ENCODE measurements at places on chromosomes 7 and 10. TPM values are rescaled to one million over a fixed set of nuclear protein-coding genes. Genes with fewer than 3 reads are reported as not detected.

- peak; percentile 86 for DNase-seq
Observed at GRCh38 chr10:103645141-103646054, 151.9 kb downstream of the NEURL1 start.

DNA sequence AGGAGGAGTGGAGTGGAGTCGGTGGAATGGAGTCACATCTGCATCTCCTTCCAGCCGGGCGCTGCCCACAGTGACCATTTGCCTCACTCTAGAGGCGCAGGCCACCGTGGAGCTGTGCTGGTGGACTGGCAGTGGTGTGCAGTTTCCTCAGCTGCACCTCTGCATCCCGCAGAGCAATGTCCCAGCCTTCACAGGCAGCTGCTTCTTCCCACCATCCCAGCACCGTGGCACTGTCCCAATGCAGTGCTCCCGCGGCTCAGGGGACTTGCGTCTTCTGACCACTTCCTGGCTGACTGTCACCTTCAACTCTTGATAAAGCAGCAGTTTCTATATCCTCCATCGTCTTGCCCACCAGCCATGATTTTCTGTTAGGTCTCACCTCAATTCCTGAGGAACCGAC is 90.3 kb upstream of the SFMBT2 start:
- no peak for DNase-seq

Gene LRRC17
- 0.29 TPM for total RNA-seq

Gene RARRES2
- total RNA-seq, result 257 TPM

Gene SIRT1
- total RNA-seq, result 46.5 TPM

DNA sequence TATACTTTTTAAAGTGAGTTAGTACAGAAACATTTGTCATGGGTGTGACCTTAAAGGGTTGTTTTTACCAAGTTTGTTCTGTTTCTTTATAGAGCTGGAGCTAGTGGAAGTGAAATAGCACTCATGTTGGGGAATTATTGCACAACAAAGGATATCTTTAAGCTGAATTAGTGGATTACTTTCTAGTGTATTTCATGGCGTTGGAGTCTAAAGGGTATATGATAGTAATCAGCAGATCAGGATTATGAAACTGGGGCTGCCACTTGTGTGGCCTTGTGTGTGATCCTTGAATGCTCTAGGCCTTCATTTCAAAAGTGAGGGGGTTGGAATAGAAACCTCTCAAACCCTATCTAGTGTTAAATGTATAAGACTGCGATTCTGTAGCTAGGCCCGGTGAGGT is 123.6 kb downstream of the LYZL1 start:
- DNase-seq, result no peak

- no peak for DNase-seq
Observed at GRCh38 chr10:69222157-69223027, 2.3 kb downstream of the HKDC1 start.

DNA sequence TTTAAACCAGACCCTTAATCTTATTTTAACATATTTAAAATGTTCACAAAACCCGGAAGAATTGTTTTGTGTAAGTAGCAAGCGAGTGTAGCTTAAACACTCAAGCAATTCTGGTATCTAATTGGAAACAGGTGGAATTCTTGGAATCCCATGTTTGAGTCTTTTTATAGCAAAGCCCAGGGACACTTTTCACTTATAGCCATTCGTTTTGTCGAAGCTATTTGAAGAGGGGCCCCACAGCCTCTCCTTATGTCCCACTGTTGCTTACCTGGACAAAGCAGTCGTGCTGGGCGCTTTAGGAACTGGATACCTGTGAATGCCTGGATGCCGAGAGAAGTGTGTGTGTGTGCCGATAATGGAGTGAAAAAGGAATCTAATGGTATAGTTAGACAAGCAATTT is 3.3 kb downstream of the CUX1 start:
- no peak for DNase-seq

DNA sequence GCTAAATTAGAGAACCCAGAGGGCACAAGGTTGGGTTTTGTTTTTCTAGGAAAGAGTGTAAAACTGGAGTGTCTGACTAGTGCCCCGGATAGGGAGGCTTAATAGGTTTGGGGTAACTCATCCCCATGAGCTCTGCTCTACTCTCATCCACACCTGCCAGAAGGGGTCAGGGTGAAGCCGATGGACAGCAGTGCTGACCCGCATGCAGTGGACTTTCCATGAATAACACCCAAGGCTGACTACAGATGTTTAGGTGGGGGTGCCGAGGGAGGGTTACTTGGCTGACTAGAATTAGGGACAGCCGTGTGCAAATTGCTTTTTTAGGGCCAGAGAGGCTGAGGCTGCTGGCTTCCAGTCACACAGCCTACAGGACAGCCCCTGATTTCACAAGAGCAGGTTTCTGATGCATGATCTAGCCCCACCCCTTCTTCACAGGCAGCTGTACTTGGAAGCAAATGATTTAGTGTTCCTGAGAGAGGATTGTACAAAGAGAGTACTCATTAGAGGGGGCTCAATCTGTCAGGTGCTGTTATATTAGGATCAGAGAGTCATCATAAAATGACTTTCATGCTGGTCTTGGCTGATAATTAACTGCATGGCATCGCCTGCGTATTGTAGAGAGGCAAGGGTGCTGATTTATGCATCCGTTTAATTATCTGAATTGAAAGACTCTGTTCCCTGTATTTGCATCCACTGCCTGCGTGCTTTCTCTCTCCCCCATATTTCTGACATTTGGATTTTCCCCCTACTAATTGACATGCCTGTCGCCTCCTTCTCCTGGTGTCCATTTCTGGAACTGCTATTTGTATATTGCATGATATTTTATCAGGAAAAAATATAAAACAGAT is 9.5 kb downstream of the INHBA start:
- no peak for DNase-seq

GRCh38 chr10:86535132-86535882 is 13.7 kb upstream of the WAPL start:
- DNase-seq, result peak; percentile 27

- DNase-seq, result no peak
Observed at GRCh38 chr10:77905086-77905748, 21.3 kb downstream of the DLG5 start.

- no peak for DNase-seq
Observed at GRCh38 chr10:131570716-131571307, 259.3 kb upstream of the TCERG1L start.

- no peak for DNase-seq
Observed at GRCh38 chr10:80458263-80458625, 4.1 kb downstream of the TSPAN14 start.

- DNase-seq, result no peak
Observed at GRCh38 chr10:58704226-58704625, 191.6 kb downstream of the BICC1 start.

DNA sequence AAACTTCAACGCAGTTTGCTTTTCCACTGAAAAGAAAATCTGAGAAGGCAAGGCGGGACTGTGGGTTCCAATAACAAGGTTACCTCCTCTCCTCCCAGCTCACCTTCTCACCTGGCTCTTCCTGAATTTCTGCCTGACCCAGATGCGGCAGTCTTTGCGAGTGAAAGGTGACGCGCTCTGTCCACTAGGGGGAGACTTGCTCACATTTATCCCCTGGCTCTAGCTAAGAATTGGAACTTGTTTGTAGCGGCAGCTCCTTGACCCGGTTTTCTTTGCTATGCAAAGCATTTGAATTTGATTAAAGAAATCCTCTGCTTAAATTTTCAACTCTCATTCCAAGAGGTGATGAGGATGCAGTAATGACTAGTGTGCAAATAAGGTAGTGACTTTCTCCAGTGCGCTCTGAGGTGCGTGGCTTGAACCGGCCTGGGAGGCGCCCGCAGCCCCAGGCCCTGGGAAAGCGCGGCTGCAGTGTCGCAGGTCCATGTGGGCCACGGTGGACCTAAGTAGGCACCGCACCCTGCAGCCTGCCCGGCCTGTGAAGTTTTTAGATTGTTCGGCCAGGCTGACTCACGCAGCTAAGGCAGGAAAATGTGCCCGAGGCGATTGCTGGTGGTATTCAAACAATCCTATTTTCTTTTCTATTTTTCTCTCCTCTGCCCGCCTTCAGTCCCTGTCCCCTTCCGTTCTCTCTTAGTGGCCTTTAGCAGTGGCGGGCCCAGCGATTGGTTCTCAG is 336.9 kb upstream of the NPSR1 start:
- peak; percentile 22 for DNase-seq

DNA sequence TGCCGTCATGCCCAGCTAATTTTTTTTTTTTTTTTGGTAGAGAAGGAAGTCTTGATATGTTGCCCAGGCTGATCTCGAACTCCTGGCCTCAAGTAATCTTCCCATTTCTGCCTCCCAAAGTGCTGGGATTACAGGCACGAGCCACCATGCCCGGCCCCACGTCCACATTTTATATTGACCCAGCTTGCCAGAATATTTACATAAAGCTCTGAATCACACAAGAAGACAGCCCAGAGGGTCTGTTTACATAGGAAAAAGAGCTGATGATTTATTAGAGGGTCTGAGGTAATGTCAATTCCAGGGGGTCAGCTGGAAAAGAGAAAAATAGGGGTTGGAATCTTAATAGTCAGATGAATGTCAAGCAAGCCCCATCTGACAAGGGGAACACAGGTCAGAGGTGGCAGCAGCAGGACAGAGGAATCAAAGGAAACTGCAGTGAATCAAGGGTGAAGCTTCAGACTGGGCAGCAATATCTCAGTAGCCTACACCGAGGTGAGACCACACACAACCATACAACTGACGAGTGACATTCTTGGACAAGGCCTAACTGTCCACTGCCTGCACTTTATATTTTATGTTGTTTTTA is 15.8 kb upstream of the SLF2 start:
- DNase-seq, result no peak

Gene PRRT4
- not detected for total RNA-seq

- no peak for DNase-seq
Observed at GRCh38 chr7:94135180-94135579, 131.0 kb upstream of the BET1 start.

Gene LAMB1
- 221 TPM for total RNA-seq

Gene POP7
- 21.2 TPM for total RNA-seq

- DNase-seq, result no peak
Observed at GRCh38 chr7:79036356-79036755, 417.1 kb downstream of the MAGI2 start.

DNA sequence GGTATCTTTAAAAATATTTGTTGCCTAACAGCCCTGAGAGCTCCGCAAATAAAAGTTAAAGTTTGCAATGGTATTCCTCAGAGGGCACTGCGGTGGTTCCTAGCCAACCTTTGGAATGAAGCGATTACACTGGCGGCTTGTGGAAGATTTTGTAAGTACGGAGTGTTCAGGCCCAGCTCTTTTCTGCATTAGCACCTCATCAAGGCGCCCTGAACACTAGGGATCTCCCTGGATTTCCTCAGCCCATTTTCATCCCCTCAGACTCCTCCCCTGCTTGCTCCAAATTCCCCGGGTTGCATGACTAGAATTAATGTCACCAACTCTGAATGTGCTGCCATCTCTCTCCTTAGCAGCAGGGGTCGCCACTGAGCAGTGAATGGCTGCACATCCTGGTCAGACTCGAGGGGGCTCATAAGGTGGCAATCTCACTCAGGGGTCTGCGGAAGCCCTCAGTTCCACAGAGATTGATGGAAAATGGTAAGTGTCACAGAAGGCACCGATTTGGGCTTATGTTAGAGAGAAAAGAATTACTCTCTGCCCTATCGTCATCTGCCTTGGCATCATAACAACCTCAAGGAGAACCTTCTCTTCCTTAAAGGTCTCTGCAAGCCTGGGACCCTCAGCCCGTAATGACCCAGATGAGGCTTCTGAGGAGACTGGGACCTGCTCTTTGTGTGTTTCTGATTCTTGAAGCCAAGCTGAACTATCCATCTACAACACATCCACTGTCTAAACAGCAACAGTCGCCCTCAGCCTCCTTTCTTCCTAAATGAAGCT is 262.8 kb upstream of the AOAH start:
- DNase-seq, result peak; percentile 43

- DNase-seq, result no peak
Observed at GRCh38 chr7:151279868-151280267, 31.4 kb upstream of the SMARCD3 start.

- no peak for DNase-seq
Observed at GRCh38 chr7:134888141-134888740, 98.1 kb upstream of the AGBL3 start.

DNA sequence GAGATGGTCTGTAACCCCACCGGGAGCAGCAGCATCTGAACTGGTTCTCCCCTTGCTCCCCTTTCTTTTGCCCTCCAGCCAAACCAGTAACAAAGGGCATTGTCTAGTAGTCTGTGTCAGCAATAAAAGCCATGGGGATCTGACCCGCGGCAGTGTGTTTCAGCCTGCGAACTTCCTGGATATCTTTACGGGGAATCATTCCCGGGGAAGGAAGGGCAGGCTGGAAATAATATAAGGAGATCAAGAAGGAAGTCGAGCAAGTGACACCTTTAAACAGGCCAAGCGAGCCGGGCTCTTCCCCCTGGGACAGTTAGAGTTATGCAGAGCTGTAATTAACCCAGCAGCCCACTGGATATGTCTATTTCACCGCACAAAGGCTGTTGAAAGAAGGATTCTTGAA is 661.2 kb upstream of the GALNT17 start:
- no peak for DNase-seq

DNA sequence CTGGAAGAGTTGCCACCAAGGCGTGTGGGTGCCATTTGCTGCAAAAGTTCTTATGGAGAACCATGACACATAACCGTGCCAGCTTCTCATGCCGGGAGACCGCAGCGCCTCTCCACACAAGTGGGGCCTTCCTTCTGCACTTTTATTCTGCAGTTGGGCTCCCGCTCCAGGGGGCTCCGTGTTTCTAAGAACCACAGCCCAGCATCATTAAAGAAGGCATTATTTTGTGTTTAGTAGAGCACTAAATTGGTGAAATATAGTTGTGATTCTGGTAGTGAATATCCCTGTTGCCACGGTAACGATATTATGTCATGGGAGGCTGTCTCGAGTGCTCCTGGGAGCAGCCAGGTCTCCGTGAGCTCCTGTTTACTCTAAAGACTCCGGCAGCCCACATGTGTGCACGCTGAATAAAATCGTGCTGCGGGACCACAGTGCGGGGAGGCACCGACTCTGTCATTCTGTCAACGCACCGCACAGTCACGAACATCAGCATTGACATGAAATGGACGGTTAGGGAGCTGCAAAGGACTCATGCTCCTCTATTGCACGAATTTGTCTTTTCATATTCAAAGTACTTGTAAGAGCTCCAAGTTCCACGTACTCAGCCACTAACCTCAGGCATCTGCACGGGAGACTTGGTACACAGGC is 68.8 kb upstream of the PITRM1 start:
- no peak for DNase-seq

Gene BBIP1
- 10.0 TPM for total RNA-seq

Gene CALHM3
- not detected for total RNA-seq

GRCh38 chr10:47230482-47230881 is 69.5 kb upstream of the GDF10 start:
- no peak for DNase-seq

Gene HKDC1
- total RNA-seq, result not detected

DNA sequence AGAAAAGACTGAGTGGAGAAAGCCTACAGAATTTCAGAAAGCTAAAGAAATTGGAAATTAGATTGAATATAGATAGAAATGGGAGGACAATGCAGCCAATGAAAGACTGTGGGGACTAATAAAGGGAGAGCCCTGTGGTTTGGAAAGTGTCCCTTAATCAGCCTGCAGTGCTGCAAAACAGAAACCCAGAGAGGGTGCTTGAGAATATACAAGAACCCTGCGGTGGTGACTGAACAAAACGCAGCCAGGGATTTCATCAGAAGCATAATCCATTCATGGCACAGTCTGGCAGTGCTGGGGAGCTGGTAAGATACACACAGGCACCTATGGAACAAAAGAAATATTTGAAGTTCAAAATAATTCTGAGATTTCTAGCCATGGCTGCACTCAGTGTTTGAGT is 19.1 kb downstream of the CEP41 start:
- DNase-seq, result no peak
